ENCODE measurements at places on chromosomes 13 and 19. TPM values are rescaled to one million over a fixed set of nuclear protein-coding genes. Genes with fewer than 3 reads are reported as not detected.
A peak's percentile ranks its signal among the peaks of the same experiment; 100 is the strongest.

GRCh38 chr13:79194272-79194671 lies 211.8 kb downstream of the RBM26 start:
- no peak overlapping the region for H3K4me3 ChIP-seq
- no peaks in the 10 kb centered on the region for H3K4me1 ChIP-seq
- no peaks in the 10 kb centered on the region for H3K36me3 ChIP-seq
- H3K27me3 ChIP-seq = peaks cover 25% of the 10 kb centered on the region
- no peak overlapping the region for H3K27ac ChIP-seq

- H3K27me3 ChIP-seq = no peaks in the 10 kb centered on the region
- H3K4me1 ChIP-seq = no peaks in the 10 kb centered on the region
- no peaks in the 10 kb centered on the region for H3K36me3 ChIP-seq
- no peak for DNase-seq
Measured at GRCh38 chr13:80408270-80408669, 67.3 kb upstream of the SPRY2 start.

DNA sequence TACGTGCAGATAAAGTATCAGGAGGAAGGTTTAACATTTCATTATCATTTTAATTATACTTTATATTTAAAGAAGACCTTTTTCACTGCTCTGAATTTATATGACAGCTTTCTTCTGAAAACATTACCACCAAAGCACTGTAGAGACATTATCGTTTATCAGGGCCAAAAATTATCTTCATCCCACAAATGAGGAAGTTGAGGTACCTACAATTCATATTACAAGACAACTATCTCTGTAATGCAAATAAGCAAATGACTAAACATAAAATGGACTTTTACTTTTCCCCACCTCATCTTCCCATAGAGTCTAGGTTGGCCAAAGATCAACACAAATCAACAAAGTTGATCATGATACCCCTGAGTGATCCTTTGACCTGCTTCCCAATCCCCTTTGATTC lies 30.9 kb upstream of the SMAD9 start:
- H3K27ac ChIP-seq = no peak overlapping the region
- H3K36me3 ChIP-seq = peaks cover 5% of the 10 kb centered on the region
- H3K4me3 ChIP-seq = no peak overlapping the region

- H3K27me3 ChIP-seq = no peaks in the 10 kb centered on the region
- H3K36me3 ChIP-seq = peaks cover 5% of the 10 kb centered on the region
- 0 out of 2 replicates have a peak, but pooled peaks cover 3% of the 10 kb centered on the region for H3K4me1 ChIP-seq
- H3K4me3 ChIP-seq = no peak overlapping the region
- DNase-seq = no peak
- H3K27ac ChIP-seq = no peak overlapping the region
Measured at GRCh38 chr19:7907544-7907943, 3.9 kb downstream of the MAP2K7 start.

- H3K27me3 ChIP-seq = no peaks in the 10 kb centered on the region
- H3K36me3 ChIP-seq = peaks cover 7% of the 10 kb centered on the region
- DNase-seq = no peak
- no peak overlapping the region for H3K27ac ChIP-seq
Measured at GRCh38 chr19:18121166-18121565, 23.6 kb downstream of the MAST3 start.

DNA sequence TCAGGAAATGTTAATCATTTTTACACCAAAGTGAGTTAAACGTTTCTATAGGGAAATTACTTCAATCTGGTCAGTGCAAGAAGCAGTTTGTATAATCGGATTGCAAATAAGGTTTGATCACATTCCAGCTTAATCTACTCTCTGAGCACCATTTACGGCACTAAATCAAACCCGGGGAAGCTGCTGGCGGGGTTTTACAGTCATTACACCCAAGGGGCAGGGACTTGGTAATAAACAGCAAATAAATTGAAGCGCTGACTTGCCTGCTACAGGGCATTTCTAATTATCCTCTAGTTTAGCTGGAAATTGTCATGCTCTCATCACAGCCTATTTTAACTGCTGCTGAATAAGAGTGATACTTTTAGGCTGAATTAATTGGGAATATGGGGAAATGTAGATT lies 152.1 kb upstream of the SOX21 start:
- no peak overlapping the region for H3K27ac ChIP-seq
- no peak for DNase-seq
- no peaks in the 10 kb centered on the region for H3K36me3 ChIP-seq
- no peaks in the 10 kb centered on the region for H3K4me1 ChIP-seq

- H3K27ac ChIP-seq = no peak overlapping the region
- H3K4me3 ChIP-seq = no peak overlapping the region
- DNase-seq = no peak
- no peaks in the 10 kb centered on the region for H3K4me1 ChIP-seq
- H3K27me3 ChIP-seq = no peaks in the 10 kb centered on the region
Measured at GRCh38 chr13:107003911-107004310, 436.0 kb upstream of the ARGLU1 start.

- no peak overlapping the region for H3K4me3 ChIP-seq
- DNase-seq = peak; percentile 49
- peaks cover 14% of the 10 kb centered on the region for H3K36me3 ChIP-seq
- H3K4me1 ChIP-seq = peaks cover 3% of the 10 kb centered on the region
Measured at GRCh38 chr19:49997709-49998108, 27.5 kb downstream of the VRK3 start.

DNA sequence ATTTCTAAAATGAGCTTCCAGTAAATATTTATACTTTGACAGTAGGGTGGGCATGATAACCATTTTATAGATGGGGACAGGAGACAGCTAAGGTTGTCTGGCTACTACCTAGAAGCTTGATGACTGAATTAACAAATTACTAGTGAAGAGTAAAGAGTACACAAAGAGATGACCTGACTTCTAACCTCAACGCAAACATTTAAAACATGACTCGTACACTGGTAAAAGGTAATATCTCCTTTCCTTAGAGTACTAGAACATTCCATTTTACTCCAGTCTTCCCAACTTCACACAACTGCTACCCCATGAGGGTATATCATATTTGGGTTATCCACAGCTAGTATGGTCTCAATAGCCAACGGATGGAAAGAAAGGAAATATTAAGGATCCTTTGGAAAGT lies 258.9 kb downstream of the FOXO1 start:
- H3K27ac ChIP-seq = no peak overlapping the region
- DNase-seq = no peak
- H3K36me3 ChIP-seq = no peaks in the 10 kb centered on the region
- H3K27me3 ChIP-seq = no peaks in the 10 kb centered on the region

GRCh38 chr13:25920277-25920676 lies 131.5 kb downstream of the SHISA2 start:
- no peak overlapping the region for H3K4me3 ChIP-seq
- H3K36me3 ChIP-seq = no peaks in the 10 kb centered on the region
- peaks cover 51% of the 10 kb centered on the region for H3K27me3 ChIP-seq

DNA sequence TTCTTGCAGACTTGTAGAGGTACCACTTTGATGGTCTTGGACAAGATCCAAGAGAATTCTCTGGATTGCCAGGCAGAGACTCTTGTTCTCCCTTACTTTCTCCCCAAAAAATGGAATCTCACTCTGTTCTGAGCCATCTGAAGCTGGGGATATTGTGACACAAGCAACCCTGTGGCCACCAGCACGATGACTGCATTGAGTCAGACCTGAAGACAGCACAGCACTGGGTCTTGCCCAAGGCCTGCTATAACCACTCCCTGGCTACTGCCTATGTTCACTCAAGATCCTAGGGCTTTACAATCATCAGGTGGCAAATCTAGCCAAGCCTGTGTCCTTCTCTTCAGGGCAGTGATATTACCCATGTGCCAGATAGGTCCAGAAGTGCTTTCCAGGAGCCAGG lies 202.5 kb upstream of the SERP2 start:
- DNase-seq = no peak
- peaks cover 10% of the 10 kb centered on the region for H3K4me1 ChIP-seq
- H3K4me3 ChIP-seq = no peak overlapping the region

DNA sequence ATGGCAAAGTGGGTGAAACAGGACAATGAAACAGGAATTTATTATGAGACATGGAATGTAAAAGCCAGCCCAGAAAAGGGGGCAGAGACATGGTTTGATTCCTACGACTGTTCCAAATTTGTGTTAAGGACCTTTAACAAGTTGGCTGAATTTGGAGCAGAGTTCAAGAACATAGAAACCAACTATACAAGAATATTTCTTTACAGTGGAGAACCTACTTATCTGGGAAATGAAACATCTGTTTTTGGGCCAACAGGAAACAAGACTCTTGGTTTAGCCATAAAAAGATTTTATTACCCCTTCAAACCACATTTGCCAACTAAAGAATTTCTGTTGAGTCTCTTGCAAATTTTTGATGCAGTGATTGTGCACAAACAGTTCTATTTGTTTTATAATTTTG lies 8.6 kb downstream of the CLN5 start:
- H3K27me3 ChIP-seq = no peaks in the 10 kb centered on the region
- no peak overlapping the region for H3K4me3 ChIP-seq

GRCh38 chr13:36548129-36548528 lies 115.8 kb downstream of the CCNA1 start:
- DNase-seq = no peak
- no peaks in the 10 kb centered on the region for H3K36me3 ChIP-seq
- no peak overlapping the region for H3K27ac ChIP-seq
- H3K4me1 ChIP-seq = no peaks in the 10 kb centered on the region

GRCh38 chr13:100561599-100562204 lies 26.9 kb downstream of the GGACT start:
- H3K4me3 ChIP-seq = no peak overlapping the region
- H3K4me1 ChIP-seq = no peaks in the 10 kb centered on the region
- no peaks in the 10 kb centered on the region for H3K36me3 ChIP-seq
- DNase-seq = no peak
- no peak overlapping the region for H3K27ac ChIP-seq

GRCh38 chr19:49423071-49423984 lies at the start of gene PTH2:
TSS of gene PTH2 (minus strand) at chr19:49423441. CDS start at chr19:49423339, 102 bp downstream.
- peaks cover 20% of the 10 kb centered on the region for H3K27me3 ChIP-seq
- no peak for DNase-seq
- peaks cover 9% of the 10 kb centered on the region for H3K4me1 ChIP-seq
- no peak within 1 kb of the TSS for H3K4me3 ChIP-seq

DNA sequence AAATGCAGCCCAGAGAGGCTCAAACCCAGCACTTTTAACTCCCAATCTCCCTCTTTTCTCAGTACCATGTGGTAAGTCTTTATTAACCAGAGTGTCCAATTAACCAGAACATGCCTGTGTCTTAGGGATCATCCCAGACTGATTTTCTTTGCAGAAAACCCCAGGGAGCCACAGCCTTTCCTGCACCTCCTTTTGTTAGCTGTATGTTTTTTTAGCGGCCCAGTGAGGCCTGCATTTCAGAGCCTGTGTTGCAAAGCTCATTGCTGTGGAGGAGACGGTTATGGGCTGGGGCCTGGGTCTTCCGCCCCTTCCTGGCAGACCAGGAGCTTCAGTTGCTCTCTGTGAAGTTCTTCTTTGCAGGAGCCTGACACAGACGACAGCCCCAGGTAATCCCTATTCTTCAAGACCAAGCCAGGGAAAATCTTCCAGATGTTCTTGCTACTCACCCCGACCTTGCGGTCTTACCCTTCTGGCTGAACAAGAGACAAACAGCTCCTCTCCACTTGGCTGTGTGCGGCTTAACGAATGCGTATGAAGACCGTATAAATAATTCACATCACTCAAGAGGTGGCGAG lies 70.7 kb upstream of the TSHZ3 start:
- no peak overlapping the region for H3K4me3 ChIP-seq
- no peaks in the 10 kb centered on the region for H3K4me1 ChIP-seq
- no peaks in the 10 kb centered on the region for H3K27me3 ChIP-seq
- H3K36me3 ChIP-seq = no peaks in the 10 kb centered on the region
- DNase-seq = no peak
- H3K27ac ChIP-seq = no peak overlapping the region

DNA sequence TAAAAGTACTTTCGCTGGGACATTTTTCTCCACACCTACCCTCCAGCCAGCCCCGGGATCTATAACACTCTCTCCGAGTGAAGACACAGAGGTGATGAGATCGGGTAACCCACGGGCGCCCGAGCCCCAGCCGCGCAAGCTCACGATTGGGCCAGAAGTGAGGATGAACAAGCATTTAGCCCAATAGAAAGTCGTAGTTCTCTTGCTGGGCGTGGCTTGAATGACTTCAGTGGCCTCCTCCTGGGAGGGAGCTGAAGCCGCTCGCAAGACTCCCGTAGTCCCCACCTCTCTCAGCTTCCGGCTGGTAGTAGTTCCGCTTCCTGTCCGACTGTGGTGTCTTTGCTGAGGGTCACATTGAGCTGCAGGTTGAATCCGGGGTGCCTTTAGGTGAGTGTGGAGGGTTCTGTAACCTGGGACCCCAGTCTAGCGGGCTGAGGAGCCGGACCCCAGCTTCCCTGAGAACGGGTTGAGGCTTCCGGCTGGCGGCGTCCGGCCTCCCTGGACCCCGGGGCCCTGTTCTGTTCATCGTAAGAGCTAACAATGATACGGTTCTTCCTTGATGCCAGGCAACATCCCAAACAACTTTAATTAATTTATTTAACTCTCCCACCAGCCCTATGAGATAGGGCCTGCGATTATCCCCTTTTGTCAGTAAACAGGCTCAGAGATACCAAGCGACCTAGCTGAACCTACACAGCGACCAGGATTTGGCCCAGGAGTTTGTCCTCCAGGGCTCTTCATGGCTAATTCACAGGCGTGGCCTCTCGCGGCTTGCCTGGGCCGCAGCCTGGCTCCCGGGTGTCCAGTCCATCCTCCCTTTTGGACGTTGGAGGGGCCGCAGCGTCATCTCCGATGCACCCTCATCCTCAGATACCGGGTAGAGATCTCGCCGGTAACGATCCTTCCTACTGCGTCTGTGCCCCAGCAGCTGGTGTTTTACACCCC lies at the start of gene COX6B1:
TSS of gene COX6B1 (plus strand) at position 307 of the 945 bp plus-strand sequence. CDS start 2,921 bp downstream, outside the sequence.
- H3K27me3 ChIP-seq = no peaks in the 10 kb centered on the region
- peaks cover 41% of the 10 kb centered on the region for H3K4me1 ChIP-seq
- H3K36me3 ChIP-seq = peaks cover 9% of the 10 kb centered on the region
- peak within 1 kb of the TSS; percentile 87 for H3K4me3 ChIP-seq
- DNase-seq = peak; percentile 94
- peak within 1 kb of the TSS; percentile 85 for H3K27ac ChIP-seq

- H3K27ac ChIP-seq = peak overlapping the region; percentile 89
- DNase-seq = no peak
- no peaks in the 10 kb centered on the region for H3K27me3 ChIP-seq
- no peaks in the 10 kb centered on the region for H3K36me3 ChIP-seq
Measured at GRCh38 chr13:112690283-112690929, 568 bp downstream of the ATP11A start.

DNA sequence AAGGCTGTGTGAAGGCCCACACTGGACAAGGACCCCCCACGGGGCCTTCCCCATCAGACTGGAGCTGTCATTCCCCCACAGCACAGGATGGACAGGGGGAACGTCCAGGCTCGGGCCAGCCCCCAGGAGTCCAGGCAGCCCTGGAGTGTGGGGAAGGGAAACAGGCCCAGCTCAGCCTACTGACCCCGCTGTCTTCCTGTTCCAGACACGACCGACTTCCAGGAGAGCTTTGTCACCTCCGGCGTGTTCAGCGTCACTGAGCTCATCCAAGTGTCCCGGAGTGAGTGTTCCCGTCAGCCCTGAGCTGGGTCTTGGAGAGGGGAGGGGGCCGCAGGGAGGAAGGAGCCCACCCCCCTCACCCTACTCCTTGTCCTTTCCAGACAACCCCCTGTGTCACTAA lies 47.0 kb downstream of the SMIM24 start:
- no peaks in the 10 kb centered on the region for H3K27me3 ChIP-seq
- DNase-seq = no peak
- no peak overlapping the region for H3K27ac ChIP-seq
- H3K4me1 ChIP-seq = peaks cover 16% of the 10 kb centered on the region
- peaks cover 6% of the 10 kb centered on the region for H3K36me3 ChIP-seq

GRCh38 chr13:113534236-113534860 lies 43.8 kb upstream of the DCUN1D2 start:
- peaks cover 9% of the 10 kb centered on the region for H3K4me1 ChIP-seq
- peaks cover 6% of the 10 kb centered on the region for H3K36me3 ChIP-seq
- H3K27ac ChIP-seq = no peak overlapping the region
- no peaks in the 10 kb centered on the region for H3K27me3 ChIP-seq

PEG3 gene
- 0.34 TPM for total RNA-seq

SPRED3 gene
- 3.4 TPM for total RNA-seq

ZNF429 gene
- 0.42 TPM for total RNA-seq

PSG11 gene
- total RNA-seq = not detected

RXFP2 gene
- not detected for total RNA-seq

DCUN1D2 gene
- total RNA-seq = 25.4 TPM

PRR22 gene
- total RNA-seq = 13.5 TPM

UHRF1 gene
- 109 TPM for total RNA-seq

Data from HCT116 (cell line).